ENCODE measurements at places on chromosomes 3 and 15.

DNA sequence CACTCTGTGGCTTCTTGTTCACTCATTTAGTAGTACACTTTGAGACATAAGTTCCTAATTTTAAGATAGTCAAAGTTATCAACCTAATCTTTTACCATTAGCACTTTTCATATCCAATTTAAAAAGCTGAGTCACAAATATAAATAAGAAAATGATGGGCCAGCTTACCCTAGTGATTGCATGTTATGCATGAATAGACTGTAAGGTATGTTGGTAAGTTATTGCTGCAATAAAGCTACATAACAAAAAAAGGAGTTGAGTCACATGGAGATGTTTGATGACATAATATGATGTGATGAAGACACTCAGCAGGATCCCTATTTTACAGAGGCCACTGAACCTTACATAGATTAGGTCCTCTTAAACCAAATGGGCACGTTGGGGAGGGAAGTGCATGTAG, 161.3 kb downstream of the OCA2 start:
- DNase-seq: no peak

DNA sequence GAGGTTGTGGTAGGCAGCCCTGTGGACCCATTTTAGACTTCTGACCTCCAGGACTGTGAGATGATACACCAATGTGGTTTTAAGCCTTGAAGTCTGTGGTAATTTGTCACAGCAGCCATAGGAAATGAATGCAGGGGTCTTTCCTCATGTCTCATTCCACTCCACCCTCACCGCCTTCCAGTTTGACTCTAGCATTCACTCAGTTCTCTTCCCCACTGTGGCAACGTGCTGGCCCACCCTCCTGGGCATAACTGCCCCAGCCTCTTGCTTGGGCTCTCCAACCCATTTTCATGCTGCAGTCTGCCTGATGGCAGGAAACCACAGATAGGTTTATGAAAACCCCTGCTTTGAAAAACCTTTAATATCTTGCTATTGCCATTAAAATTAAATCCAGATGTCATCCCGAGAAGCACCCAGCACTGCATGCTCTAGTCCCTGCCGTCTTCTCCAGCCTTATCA, 7.3 kb upstream of the TRNT1 start:
- DNase-seq: no peak

- no peak for DNase-seq
Observed at GRCh38 chr3:158165730-158166129, 55.8 kb downstream of the RSRC1 start.

GRCh38 chr3:57060089-57060821, at the start of gene SPATA12:
Gene SPATA12, plus strand, starts transcription at chr3:57060664. Its CDS starts 13,031 bp downstream, at chr3:57073695.
- no peak for DNase-seq

Data from T-helper 1 cell (primary cell).